Mammary epithelial cell (primary cell): ENCODE measurements at places on chromosomes 4 and X. TPM values are rescaled to one million over a fixed set of nuclear protein-coding genes. Genes with fewer than 3 reads are reported as not detected.

DNA sequence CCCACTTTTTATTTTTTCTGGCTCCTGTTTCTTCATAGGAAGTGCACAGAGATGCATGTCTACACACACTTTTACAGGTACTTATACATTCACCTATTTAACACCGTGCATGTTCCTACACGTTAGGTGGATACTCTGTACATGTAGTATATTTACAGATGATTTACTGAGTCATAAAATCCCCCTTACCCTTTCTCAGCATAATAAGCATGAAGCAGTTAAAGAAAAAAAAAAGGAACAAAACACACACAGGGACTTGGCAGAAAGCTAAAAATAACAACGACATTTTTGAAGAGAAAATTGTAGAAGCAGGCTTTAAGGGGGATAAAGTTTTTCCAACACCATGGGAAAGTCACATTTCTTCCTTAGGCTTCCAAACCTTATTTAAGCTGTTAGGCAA lies 96.4 kb upstream of the IQCM start:
- DNase-seq, result peak; percentile 11

- no peak for DNase-seq
Measured at GRCh38 chrX:153968255-153968654, 3.4 kb downstream of the HCFC1 start.

DNA sequence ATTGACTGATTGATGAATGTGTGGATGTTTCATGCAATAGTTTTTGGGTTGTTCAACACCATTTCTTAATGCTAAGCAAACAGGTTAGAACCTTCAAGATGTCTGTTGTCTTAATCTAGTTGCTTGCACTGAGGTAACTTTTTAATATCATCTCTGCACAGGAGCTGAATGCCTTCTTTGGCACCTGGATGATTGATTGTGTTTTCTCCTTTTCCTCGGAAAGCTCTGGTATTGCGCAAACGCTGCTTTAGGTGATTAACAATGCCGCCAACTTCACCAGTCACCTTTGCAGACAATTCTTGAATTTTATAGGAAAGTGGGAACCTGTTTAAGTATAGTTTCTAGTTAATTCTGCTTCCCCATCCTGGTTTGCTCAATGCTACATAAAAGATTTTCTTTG lies 48.2 kb downstream of the RTL9 start:
- DNase-seq, result no peak

DNA sequence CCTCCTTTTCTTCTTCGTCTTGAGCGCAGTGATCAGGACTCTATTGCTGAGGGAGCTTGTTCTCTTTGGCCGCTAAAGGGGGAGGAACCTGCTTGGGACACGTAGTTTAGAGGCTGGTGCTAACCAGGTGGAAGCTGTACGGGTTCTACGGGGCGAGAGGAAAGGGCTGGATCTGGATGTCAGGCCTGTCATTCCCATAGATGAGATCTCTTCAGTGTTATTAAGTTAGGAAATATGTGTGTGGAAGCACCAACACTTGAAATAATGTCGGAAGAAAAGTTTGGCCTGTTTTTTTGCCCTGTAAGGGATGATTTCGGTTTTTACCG lies 643 bp downstream of the SRP72 start:
- peak; percentile 66 for DNase-seq

DNA sequence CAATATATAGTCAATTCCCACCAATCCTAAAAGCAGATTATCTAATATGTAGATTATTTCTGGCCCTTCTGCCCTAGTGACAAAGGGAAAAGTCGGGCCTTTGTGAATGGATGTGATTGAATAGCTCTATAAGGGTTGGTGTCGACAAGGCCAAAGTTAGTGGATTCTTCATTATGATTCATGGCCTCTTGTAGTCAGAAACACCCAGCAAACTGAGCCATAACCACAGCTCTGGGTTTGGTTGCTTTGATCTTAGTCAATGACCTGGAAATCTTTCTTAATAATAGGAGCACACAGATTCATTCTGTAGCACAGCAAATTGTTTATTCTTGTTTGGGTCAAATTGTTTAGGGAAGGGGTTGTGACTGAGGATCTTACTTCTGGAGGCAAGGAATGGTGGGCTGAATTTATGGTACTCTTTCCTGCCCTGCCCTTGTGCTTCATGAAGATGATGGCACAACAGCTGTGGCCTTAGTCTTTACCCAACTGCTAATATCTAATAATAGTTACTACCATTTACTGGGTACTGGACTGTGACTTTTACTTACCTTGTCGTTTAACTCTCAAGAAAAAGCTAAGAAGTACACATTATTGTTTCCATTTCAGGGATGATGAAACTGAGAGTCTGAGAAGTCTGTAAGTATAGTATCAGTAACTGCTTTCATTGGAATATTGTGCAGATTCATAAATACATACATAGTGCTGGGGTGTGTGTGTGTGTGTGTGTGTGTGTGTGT lies 74.0 kb downstream of the AFF2 start:
- DNase-seq, result peak; percentile 43

Gene RGN
- not detected for polyA plus RNA-seq

DNA sequence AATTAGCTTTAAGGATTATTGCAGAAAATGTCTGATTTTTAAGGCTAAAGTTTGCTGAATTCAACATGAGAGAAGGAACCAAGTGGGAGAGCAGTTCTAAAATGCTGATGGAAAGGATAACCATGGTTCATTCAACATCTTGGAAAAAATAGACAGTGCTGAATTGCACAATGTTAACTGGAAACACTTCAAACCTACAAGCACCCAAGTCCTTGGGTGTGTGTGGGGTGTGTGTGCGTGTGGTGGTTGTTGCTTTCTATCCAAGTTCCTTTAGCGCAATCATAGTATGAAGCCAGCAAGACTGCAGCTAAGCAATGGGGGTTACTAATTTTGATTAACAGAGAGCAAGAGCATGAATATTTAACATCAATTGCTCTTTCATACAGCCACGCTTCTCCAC lies 29.3 kb upstream of the SCOC start:
- DNase-seq, result no peak

- peak; percentile 20 for DNase-seq
Measured at GRCh38 chr4:65865489-65865888, 195.2 kb upstream of the EPHA5 start.

GRCh38 chrX:78643874-78644273 lies 15.3 kb downstream of the RTL3 start:
- DNase-seq, result no peak

GRCh38 chr4:53647547-53647946 lies 56.3 kb upstream of the LNX1 start:
- DNase-seq, result no peak

Gene CFP
- polyA plus RNA-seq, result 0.06 TPM

Gene PNMA6F
- polyA plus RNA-seq, result not detected

- no peak for DNase-seq
Measured at GRCh38 chr4:80189956-80190677, 7.2 kb upstream of the PRDM8 start.

DNA sequence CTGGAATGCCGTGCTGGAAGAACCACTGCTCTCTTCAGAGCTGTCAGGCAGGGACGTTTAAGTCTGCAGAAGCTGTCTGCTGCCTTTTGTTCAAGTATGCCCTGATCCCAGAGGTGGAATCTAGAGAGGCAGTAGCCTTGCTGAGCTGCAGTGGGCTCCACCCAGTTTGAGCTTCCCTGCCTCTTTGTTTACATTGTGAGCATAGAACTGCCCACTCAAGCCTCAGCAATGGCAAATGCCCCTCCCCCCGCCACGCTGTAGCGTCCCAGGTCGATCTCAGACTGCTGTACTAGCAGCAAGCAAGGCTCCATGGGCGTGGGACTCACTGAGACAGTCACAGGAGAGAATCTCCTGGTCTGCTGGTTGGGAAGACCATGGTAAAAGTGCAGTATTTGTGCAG lies 34.8 kb upstream of the MUC7 start:
- no peak for DNase-seq

GRCh38 chrX:50853399-50853798 lies 39.4 kb upstream of the SHROOM4 start:
- no peak for DNase-seq

GRCh38 chr4:152074573-152074972 lies 313.8 kb upstream of the GATB start:
- no peak for DNase-seq

DNA sequence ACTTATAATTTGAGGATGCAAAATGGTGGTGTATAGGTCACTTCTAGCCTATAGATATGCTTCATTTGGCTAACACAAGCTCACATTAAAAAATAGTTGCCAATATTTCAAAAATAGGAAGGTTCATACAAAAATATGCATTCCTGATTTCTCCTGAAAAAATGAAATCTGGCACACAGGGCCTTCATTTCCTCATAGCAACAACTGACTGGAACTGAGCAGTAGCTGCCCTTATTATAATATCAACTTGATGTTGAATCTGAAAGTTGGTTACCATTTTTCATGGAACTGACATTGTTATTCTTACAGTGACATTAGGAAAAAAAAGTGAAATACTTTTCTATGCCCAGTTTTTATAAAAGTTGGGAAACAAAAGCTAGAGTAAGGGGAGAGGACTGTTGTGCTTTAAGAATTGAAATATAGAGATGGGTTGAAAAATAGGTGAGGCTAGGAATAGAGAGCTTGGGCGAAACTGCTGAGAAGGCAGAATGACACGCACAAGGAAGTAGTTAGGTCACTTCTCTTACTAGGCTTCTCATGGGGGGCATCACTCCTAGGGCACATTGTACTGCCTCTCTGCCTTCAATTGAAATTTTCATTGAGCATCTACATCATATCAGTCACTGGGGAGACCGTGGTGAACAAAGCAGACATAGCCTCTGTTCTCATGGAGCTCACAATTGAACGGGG lies 43.1 kb upstream of the C1GALT1C1 start:
- no peak for DNase-seq

- no peak for DNase-seq
Measured at GRCh38 chr4:149353241-149353640, 462.4 kb downstream of the IQCM start.

DNA sequence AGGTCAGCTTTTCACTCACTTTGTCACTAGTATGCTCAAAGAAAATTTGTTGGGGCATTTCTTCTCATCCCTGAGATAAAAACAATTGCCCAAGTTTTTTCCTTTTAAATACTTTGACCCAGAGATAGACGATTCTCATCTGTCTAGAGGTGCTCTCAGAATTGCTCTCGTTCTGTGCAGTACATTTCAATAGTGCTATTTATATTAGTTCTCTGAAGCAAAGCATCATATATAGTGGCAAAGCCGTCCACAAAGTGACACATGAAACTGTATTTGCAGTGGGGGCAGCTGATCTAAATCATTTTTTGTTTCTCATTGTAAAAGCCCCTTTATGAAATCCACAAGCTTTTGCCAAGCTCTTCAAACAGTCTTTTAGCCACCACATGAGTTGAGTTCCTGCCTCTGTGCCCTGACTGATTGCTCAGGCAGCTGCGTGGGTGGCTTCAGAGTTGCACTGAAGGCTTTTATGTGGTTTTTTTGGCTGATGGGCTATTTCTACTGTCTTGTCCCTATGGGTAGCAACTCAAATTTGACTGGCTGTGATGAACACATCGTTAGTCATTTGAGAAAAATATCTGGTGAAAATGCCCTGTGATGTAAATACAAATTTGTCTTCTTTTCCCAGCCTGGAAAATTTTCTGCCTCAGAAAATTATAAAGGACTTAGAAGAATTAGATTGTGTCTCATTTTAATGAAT lies 119.1 kb upstream of the OTUD4 start:
- peak; percentile 90 for DNase-seq

Gene RAB40AL
- 0.12 TPM for polyA plus RNA-seq

- peak; percentile 31 for DNase-seq
Measured at GRCh38 chrX:39730662-39731329, 367.0 kb downstream of the BCOR start.
